Bone marrow (tissue), 2 donors: ENCODE measurements at places on chromosomes 6 and 20.

DNA sequence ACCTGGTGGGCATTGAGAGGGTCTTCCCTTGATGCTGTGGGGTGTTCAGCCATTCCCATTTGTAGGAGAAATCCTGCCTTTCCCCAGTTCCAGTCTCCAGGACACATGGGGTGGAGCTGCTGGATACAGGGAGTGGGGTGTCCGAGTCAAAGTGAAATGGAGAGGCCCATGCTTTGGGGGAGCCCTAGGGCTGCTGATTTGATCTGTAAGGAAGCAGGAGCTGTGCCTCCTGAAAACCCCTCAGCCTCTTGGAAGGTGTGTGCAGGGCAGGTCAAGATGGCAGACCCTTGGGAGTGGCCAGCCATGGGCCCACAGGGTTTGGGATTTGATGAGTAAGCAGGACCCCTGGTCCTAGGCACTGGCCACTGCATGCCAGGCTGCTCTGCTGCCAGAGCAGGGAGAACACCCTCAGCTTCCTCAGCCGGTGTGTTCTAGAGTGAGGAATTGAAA, 82.0 kb downstream of the SERAC1 start:
- no peak for DNase-seq

DNA sequence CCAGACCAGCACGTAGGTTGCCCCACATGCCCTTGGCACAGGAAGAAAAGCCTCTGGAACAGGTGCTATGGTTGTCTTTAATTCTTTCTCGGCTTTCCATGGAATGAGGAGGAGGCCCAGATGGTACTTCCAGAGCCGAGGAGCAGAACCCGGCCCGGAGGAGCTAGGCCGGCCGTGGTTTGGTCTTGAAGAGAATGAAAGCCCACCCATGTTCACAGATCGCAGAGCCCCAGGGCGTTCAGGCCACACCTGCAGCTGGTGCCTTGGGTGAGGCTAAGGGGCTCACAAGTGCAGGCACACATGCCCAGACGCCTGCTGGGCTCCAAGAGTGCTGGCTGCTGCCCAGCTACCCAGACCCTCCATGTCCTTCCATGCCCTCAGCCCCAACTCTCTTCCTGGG, 20.0 kb downstream of the EDN3 start:
- DNase-seq = no peak

GRCh38 chr6:6057442-6058053, 50.8 kb upstream of the NRN1 start:
- DNase-seq = peak; percentile 55

- no peak for DNase-seq
Measured at GRCh38 chr20:63345328-63346100, 15.6 kb downstream of the CHRNA4 start.

GRCh38 chr6:160071805-160072690, 49.6 kb upstream of the SLC22A1 start:
- DNase-seq = no peak

GRCh38 chr20:1072258-1072657, 46.1 kb upstream of the PSMF1 start:
- DNase-seq = no peak

GRCh38 chr20:38084425-38084951, 50.9 kb downstream of the RPRD1B start:
- DNase-seq = no peak

DNA sequence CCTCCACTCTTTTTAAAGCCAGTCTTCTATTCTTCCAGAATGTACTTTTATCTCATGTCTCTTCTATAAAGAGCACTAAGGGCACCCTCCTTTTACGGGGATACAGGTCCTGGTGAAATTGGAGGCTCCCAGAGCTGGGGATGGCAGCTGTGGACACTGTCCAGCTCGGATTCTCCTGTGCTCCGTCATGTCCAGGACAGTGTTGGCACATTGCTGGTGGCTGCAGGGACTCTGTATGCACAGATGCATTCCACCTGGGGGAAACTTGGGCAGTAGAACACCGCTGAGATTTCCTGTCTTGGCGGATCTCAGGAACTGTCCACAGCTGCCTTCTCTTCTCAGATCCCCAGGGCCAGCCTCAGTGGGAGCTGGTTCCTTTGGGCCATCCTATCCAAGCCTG, 56.6 kb upstream of the CLDN20 start:
- no peak for DNase-seq
